ENCODE measurements at places on chromosomes 2 and 18. TPM values are rescaled to one million over a fixed set of nuclear protein-coding genes. Genes with fewer than 3 reads are reported as not detected.
A peak's percentile ranks its signal among the peaks of the same experiment; 100 is the strongest.

- no peak for DNase-seq
- no peak overlapping the region for H3K27ac ChIP-seq
- H3K4me3 ChIP-seq, result no peak overlapping the region
- H3K36me3 ChIP-seq, result no peaks in the 10 kb centered on the region
Measured at GRCh38 chr2:46329803-46330775, 32.9 kb downstream of the EPAS1 start.

GRCh38 chr2:6812857-6813530, 52.7 kb downstream of the CMPK2 start:
- H3K27me3 ChIP-seq, result no peaks in the 10 kb centered on the region
- no peak for DNase-seq
- no peaks in the 10 kb centered on the region for H3K4me1 ChIP-seq

- no peak overlapping the region for H3K4me3 ChIP-seq
- no peaks in the 10 kb centered on the region for H3K4me1 ChIP-seq
- no peak for DNase-seq
- H3K27me3 ChIP-seq, result no peaks in the 10 kb centered on the region
- no peaks in the 10 kb centered on the region for H3K36me3 ChIP-seq
Measured at GRCh38 chr2:51825823-51826222, 793.9 kb upstream of the NRXN1 start.

- no peak overlapping the region for H3K27ac ChIP-seq
- H3K36me3 ChIP-seq, result peaks cover 25% of the 10 kb centered on the region
- H3K4me3 ChIP-seq, result no peak overlapping the region
- H3K4me1 ChIP-seq, result no peaks in the 10 kb centered on the region
- DNase-seq, result no peak
Measured at GRCh38 chr2:221874444-221874843, 302.3 kb upstream of the EPHA4 start.

GRCh38 chr18:24095976-24096375, 42.9 kb upstream of the CABYR start:
- no peak for DNase-seq
- no peaks in the 10 kb centered on the region for H3K4me1 ChIP-seq
- H3K27me3 ChIP-seq, result no peaks in the 10 kb centered on the region
- no peak overlapping the region for H3K4me3 ChIP-seq
- peaks cover 11% of the 10 kb centered on the region for H3K36me3 ChIP-seq

GRCh38 chr2:150811259-150811855, 323.9 kb upstream of the RND3 start:
- DNase-seq, result no peak
- H3K36me3 ChIP-seq, result no peaks in the 10 kb centered on the region
- H3K4me1 ChIP-seq, result no peaks in the 10 kb centered on the region

ZNF24 gene
- total RNA-seq, result 61.0 TPM

DNA sequence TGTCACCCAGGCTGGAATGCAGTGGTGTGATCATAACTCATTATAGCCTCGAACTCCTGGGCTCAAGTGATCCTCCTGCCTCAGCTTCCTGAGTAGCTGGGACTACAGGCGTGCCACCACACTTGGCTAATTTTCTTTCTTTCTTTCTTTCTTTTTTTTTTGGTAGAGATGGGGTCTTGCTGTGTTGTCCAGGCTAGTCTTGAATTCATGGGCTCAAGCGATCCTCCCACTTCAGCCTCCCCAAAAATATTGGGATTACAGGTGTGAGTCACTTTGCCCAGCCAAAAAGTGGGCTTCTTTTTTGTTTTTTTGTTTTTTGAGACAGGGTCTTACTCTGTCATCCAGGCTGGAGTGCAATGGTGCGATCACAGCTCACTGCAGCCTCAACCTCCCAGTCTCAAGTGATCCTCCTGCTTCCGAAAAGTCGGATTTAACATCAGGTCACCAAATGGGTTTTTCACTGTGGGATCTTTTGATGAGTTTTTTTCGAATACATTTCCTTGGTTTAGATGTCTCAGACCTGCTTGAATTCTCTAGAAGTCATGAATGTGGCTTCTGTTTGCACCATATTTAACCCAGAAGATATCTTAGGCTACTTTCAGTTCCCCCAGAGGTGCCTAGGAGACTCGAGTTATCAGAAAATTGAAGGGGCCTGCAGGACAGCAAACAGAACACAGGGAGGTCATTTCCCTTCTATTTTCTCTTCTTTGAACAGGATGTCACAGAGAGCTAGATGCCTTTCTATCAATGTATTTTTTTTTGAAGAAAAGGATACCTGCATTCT, 8.9 kb downstream of the RAB31 start:
- no peak overlapping the region for H3K4me3 ChIP-seq
- no peak for DNase-seq
- peaks cover 5% of the 10 kb centered on the region for H3K4me1 ChIP-seq
- no peak overlapping the region for H3K27ac ChIP-seq
- H3K27me3 ChIP-seq, result no peaks in the 10 kb centered on the region
- H3K36me3 ChIP-seq, result no peaks in the 10 kb centered on the region

- no peak for DNase-seq
- H3K27me3 ChIP-seq, result no peaks in the 10 kb centered on the region
- H3K4me3 ChIP-seq, result no peak overlapping the region
- no peak overlapping the region for H3K27ac ChIP-seq
Measured at GRCh38 chr2:209821806-209822205, 50.2 kb downstream of the UNC80 start.

- H3K27ac ChIP-seq, result peak overlapping the region; percentile 88
- H3K4me3 ChIP-seq, result peak overlapping the region; percentile 65
- H3K36me3 ChIP-seq, result no peaks in the 10 kb centered on the region
- peak; percentile 95 for DNase-seq
- no peaks in the 10 kb centered on the region for H3K27me3 ChIP-seq
Measured at GRCh38 chr2:205763708-205764211, 81.5 kb downstream of the NRP2 start.

GRCh38 chr2:157470321-157470720, 26.4 kb upstream of the CYTIP start:
- H3K27ac ChIP-seq, result no peak overlapping the region
- H3K4me3 ChIP-seq, result no peak overlapping the region
- no peak for DNase-seq

- no peak for DNase-seq
- H3K36me3 ChIP-seq, result no peaks in the 10 kb centered on the region
- H3K4me3 ChIP-seq, result no peak overlapping the region
- H3K27me3 ChIP-seq, result no peaks in the 10 kb centered on the region
- H3K27ac ChIP-seq, result no peak overlapping the region
Measured at GRCh38 chr2:172927641-172928357, 147.8 kb upstream of the MAP3K20 start.

- H3K36me3 ChIP-seq, result no peaks in the 10 kb centered on the region
- H3K27me3 ChIP-seq, result no peaks in the 10 kb centered on the region
- no peak for DNase-seq
- no peak overlapping the region for H3K4me3 ChIP-seq
Measured at GRCh38 chr18:23828426-23828825, 139.2 kb downstream of the LAMA3 start.

- H3K27me3 ChIP-seq, result no peaks in the 10 kb centered on the region
- peak; percentile 86 for DNase-seq
- peak overlapping the region; percentile 76 for H3K4me3 ChIP-seq
- H3K27ac ChIP-seq, result no peak overlapping the region
- H3K4me1 ChIP-seq, result no peaks in the 10 kb centered on the region
Measured at GRCh38 chr2:218367415-218368149, 10.9 kb downstream of the CATIP start.

MAPK4 gene
- 1.9 TPM for total RNA-seq

DNA sequence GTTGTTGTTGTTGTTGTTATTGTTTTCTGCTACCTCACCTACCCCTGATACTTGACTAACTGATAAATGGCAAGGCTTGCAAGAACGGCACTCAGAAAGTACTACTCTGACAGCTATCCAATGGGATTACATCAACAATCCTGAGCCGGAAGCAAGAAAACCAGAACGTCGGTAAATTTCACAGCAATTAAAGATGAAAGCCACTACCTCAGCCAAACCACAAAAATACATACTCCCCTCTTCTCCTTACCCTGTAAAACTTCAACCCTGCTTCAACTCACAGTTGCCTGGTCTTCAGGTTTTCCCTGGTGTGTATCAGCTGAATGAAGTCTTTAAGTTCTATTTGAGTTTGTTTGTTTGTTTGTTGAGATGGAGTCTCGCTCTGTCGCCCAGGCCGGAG, 293.7 kb upstream of the RND3 start:
- H3K4me1 ChIP-seq, result peaks cover 4% of the 10 kb centered on the region
- H3K4me3 ChIP-seq, result no peak overlapping the region
- H3K27ac ChIP-seq, result no peak overlapping the region
- DNase-seq, result no peak
- no peaks in the 10 kb centered on the region for H3K27me3 ChIP-seq
- H3K36me3 ChIP-seq, result no peaks in the 10 kb centered on the region

GAD1 gene
- 1.8 TPM for total RNA-seq

DNA sequence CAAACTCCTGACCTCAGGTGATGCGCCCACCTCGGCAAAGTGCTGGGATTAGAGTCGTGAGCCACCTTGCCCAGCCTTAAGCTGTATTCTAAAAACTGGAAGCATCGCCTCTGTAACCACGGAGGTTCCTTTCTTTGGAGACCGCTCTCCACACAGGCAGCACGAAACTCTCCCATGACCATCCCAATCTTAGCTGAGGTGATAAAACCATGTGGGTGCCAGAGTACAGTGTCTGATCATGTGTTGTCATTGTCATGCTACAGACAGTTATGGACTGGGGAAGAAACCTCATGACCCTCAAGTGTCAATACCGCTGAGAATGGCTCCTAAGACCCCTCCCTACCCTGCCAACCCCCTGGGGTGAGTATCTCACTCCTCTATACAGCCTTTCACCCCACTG, 41.4 kb upstream of the EPG5 start:
- no peak overlapping the region for H3K27ac ChIP-seq
- no peak for DNase-seq
- H3K4me3 ChIP-seq, result no peak overlapping the region
- H3K4me1 ChIP-seq, result no peaks in the 10 kb centered on the region

- H3K4me1 ChIP-seq, result no peaks in the 10 kb centered on the region
- no peak for DNase-seq
- no peak overlapping the region for H3K27ac ChIP-seq
- no peak overlapping the region for H3K4me3 ChIP-seq
- H3K36me3 ChIP-seq, result no peaks in the 10 kb centered on the region
- no peaks in the 10 kb centered on the region for H3K27me3 ChIP-seq
Measured at GRCh38 chr18:70418546-70419311, 129.9 kb downstream of the SOCS6 start.

GRCh38 chr2:231523451-231524285, 6.6 kb downstream of the NMUR1 start:
- no peaks in the 10 kb centered on the region for H3K4me1 ChIP-seq
- no peaks in the 10 kb centered on the region for H3K27me3 ChIP-seq
- H3K36me3 ChIP-seq, result no peaks in the 10 kb centered on the region
- no peak overlapping the region for H3K4me3 ChIP-seq
- DNase-seq, result no peak

GRCh38 chr2:148739454-148740105, 95.0 kb downstream of the EPC2 start:
- H3K27ac ChIP-seq, result no peak overlapping the region
- H3K4me3 ChIP-seq, result no peak overlapping the region
- H3K36me3 ChIP-seq, result no peaks in the 10 kb centered on the region
- DNase-seq, result no peak
- H3K27me3 ChIP-seq, result no peaks in the 10 kb centered on the region

DNA sequence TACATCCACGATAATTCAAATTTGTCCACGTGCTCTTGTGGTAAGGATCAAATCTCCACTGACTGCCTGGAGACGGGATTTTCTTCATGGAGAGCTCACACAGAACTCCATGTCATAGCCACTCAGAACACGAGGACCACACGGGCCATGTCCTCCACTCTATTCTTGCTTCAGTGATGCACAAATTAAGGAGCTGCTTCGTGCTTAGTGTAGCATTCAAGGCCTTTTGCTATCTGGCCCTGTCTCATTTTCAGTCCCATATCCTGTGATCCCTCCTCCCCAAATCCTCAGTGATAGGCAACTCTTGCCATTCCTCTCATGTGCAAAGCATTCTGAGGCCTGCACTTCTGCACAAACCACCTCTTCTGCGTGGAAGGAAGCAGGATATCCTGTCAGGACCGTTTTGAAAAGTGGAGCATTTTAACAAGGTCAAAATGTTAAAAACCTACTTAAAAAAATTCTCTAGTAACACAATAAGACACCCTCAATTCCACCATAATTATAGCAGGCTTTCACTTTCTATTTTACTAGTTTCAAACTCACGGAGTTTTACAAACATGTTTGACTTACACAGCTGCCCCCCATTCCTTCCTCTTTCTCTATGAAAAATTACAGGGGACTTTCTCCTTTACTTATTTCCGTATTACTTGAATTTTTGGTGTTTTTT, 35.2 kb downstream of the ST3GAL5 start:
- H3K36me3 ChIP-seq, result no peaks in the 10 kb centered on the region
- no peak for DNase-seq
- H3K4me1 ChIP-seq, result no peaks in the 10 kb centered on the region
- H3K4me3 ChIP-seq, result no peak overlapping the region
- no peaks in the 10 kb centered on the region for H3K27me3 ChIP-seq

DNA sequence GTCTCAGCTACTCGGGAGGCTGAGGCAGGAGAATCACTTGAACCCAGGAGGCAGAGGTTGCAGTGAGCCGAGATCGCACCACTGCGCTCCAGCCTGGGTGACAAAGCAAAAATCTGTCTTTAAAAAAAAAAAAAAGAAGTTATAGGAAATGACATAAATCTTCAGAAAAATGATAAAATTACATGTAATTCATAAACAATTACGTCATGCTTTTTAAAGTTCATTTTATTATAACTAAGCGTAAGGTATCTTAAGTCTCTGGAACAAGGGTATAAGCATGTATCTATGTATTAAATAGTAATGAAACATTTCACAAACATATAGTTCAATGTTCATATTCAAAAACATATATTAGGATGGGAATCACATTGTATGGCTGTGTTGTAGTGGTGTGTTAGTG, 425.9 kb downstream of the SPAG16 start:
- H3K4me1 ChIP-seq, result no peaks in the 10 kb centered on the region
- no peak for DNase-seq
- no peaks in the 10 kb centered on the region for H3K36me3 ChIP-seq
- no peaks in the 10 kb centered on the region for H3K27me3 ChIP-seq

SYT4 gene
- total RNA-seq, result 3.4 TPM

LRRC30 gene
- not detected for total RNA-seq

IGFBP2 gene
- total RNA-seq, result 366 TPM

DNA sequence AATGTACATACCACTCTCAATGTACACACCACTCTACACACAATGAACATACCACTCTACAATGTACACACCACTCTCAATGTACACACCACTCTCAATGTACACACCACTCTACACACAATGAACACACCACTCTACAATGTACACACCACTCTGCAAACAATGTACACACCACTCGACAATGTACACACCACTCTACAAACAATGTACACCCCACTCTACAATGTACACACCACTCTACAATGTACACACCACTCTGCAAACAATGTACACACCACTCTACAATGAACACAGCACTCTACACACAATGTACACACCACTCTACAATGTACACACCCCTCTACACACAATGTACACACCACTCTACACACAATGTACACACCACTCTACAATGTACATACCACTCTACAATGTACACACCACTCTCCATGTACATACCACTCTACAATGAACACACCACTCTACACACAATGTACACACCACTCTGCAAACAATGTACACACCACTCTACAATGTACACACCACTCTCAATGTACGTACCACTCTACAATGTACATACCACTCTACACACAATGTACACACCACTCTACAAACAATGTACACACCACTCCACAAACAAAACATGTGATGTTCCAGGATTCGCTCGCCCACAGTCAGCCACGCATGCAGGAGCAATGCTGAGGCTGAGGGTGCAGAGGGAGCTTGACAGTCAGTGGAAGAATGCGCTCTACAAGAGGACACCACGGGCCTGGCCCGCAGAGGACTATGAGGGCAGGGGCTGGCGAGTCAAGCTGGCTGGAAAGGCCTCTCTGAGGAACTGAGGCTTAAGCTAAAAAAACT, 118.2 kb downstream of the HDAC4 start:
- no peaks in the 10 kb centered on the region for H3K36me3 ChIP-seq
- no peak overlapping the region for H3K4me3 ChIP-seq
- no peak for DNase-seq
- no peaks in the 10 kb centered on the region for H3K4me1 ChIP-seq
- H3K27ac ChIP-seq, result no peak overlapping the region

XIRP2 gene
- not detected for total RNA-seq

All from H9 (cell line).